ENCODE measurements at places on chromosomes 4 and X.
A peak's percentile ranks its signal among the peaks of the same experiment; 100 is the strongest.

GRCh38 chr4:2755821-2756690 lies at the start of gene TNIP2:
TNIP2 (minus strand) TSS chr4:2756336; CDS start chr4:2756289, 47 bp downstream.
- DNase-seq = peak; percentile 65

DNA sequence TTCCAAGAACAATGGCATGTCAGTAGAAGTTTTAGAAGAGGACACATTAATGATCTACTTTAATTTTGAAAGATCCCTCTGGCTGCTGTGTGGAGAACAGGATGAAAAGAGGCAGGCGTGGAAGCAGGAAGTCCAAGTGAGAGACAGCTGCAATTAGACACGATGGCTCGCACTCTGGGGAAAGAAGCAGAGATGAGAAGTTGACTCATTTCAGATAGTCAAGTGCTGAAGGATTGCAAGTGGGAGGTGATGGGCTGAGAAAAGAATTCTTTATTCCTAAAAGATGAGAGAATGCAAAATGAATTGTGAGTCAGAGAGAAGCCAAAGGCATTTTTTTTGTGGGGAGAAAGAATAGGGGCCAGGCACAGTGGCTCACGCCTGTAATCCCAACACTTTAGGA lies 16.5 kb downstream of the RXFP1 start:
- no peak for DNase-seq

GRCh38 chr4:108849611-108850168 lies 86.8 kb upstream of the ETNPPL start:
- DNase-seq = no peak

GRCh38 chrX:113512700-113513395 lies 672.2 kb upstream of the AMOT start:
- no peak for DNase-seq

GRCh38 chr4:67744561-67745283 lies 9.5 kb downstream of the GNRHR start:
- no peak for DNase-seq

GRCh38 chr4:26793735-26794134 lies 66.9 kb upstream of the STIM2 start:
- DNase-seq = no peak

DNA sequence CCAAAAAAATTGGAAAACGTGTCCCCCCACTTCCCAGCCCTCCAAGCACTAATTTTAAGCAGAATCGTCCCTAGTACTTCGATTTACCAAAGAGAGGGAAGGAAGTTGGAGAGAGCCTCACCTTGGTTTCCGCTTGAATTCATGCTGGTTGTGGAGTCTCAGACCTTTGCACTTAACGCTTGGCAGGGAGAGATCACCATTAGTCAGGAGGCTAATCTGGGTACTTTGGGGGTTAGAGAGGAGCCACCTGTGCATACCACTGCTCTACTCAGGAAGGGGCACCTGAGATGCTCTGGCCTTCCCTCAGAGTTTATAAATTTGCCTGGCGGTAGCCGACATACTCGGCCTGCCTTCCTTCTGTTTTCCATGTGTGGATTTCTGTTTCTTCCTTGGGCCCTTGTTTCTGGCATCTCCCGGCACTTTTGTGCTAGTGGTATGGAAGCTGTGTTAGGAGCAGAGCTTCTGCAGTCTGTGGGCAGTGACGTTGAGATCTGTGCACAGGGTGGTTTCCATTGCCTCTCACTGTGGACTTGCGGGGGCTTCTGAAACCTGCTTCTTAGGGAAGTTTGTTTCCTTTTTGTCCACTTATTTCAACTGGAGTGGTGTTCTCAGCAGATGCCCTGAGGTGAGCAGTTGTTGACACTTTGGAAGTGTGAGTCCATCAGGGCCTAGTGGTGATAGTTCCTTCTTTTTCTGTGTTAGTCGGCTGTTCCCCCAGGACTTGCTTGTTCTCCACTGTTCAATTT lies 104.2 kb downstream of the TMEM131L start:
- no peak for DNase-seq

- no peak for DNase-seq
Measured at GRCh38 chr4:2714061-2714770, 41.9 kb downstream of the TNIP2 start.

DNA sequence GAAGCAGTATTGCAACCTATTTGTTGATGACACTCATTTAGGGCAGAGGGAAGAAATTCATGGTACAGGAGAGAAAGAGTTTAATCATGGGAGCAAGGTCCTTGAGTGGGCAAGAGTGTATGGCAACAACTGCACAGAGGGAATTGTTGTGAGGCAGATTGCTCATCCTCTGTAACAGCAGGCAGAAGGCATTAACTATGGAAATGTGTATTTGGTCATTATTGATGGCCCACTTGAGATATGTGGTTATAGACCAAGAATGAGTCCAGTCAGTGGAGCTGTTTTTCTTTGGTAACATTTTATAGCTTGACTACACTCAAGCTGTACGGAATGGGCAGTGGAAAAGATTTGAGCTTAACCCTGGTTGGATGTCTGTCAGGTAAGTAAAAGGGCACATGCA lies 15.9 kb downstream of the PLRG1 start:
- DNase-seq = no peak

GRCh38 chr4:4306920-4307319 lies 16.9 kb downstream of the ZBTB49 start:
- no peak for DNase-seq

GRCh38 chr4:15348236-15348635 lies 79.6 kb upstream of the C1QTNF7 start:
- DNase-seq = no peak

DNA sequence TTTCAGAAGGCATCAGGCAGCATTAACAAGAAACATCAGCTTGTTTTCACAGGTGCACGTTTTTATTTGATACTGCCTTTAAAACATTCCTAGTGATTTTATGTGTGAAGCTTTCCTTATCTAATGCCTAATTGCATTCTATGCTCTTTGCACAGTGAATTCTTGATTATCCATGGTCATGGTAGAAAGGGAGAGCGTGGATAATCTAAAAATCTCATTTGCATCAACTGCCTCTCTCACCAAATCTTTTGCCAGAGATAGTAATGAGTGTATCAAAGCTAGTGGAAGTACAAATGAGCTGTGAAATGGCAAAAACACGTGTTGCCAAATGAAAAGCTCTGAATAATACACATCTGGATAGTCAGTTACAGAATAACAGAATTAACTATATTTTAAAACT lies 170.5 kb downstream of the NAA11 start:
- DNase-seq = no peak

DNA sequence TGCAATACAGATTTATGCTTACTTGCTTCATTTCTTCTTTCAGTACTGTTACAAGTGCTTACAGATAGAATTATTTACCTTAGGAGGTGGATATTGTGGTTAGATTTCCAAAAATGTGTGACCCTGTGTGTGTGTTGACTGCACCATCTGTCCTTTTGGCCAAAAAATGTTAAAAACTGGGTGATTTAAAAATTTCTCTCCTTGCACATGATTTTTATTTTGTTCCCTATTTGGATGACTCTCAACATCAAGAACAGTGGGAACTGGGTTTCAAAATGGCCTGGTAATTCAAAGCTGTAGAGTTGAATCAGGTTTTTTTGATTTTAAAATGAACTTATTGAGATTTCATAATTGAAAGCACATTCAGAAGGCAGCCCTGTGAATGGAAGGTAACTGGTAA lies 1132.9 kb downstream of the RAPGEF2 start:
- no peak for DNase-seq

- DNase-seq = no peak
Measured at GRCh38 chr4:142703694-142704309, 142.3 kb downstream of the INPP4B start.

DNA sequence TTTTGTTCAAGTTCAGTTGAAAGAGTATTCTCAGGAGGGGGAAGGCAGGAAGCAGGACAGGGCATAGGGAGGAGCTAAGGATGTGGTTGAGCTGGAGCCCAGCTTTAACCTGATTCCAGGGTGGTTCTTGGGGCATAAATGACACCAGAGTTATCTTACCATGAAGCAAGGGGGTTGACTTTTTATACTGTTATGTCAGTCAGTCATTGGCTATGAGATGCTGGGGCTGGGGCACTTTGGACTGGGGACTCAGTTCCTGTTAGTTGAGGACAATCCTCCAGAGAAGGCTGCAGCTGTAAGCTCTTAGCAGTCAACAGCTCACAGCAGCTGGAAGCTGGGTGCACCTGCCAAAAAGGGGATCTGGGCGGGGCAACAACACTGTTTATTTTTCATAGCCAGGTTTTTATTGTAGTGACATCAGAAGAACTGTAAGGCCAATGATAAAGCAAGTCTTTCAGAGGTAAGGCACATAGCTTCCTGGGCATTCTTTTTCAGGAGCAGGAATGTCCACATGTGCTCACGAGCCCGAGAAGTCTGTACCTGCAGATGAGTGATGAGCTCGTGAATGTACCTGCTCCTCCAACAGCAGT lies 78.5 kb downstream of the MID1IP1 start:
- DNase-seq = no peak

GRCh38 chr4:168537571-168537970 lies 40.7 kb downstream of the PALLD start:
- no peak for DNase-seq

DNA sequence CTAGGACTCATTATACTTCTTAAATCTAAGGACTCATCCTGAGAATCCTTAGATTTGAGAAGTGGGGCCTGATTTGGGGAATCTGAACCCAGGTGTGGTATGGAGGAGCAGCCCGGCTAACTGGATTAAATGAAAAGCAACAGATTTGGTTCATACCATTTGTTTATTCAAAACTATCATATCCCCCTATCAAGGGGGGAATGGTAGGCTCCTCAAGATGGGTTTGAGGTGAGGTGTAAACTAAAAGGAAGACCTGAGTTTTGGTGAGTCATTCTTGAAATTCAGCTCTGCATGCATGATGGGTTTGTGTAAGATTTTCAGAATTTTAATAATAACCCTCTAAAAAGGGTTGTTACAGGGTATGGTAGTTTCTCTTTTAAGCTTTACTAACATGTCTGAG lies 53.4 kb downstream of the CASP6 start:
- no peak for DNase-seq

DNA sequence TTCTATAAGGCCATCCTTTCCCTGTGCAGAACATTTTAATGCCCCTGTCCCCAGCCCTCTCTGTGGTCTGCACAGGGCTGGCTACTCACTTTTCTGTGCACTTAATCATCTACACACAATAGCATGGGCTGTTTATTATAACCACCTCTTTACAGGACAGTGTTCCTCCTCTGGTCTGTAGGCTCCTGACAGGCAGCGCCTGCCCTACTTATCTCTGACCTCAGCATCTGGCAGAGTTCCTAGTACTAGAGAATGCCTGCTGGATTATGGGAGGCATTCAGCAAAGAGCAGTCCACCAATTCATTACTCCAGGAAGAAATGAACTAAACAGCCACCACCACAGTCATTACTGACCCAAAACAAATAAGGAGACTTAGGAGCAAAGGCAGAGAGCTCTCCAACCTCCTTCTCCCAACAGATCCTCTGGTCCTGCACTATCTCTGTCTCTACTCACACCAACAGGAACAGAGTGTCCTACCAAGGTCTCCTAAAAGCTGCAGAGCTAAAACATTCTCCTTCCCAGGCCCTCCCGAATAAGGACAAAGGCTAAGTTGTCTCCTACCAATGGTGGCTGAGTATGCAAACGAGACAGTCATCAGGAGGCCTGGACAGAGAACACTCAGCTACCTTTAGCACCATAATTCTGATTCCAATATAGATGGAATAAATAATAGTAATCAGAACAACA lies 279.2 kb downstream of the QDPR start:
- peak; percentile 2 for DNase-seq

- no peak for DNase-seq
Measured at GRCh38 chrX:68114573-68115129, 318.6 kb downstream of the OPHN1 start.

DNA sequence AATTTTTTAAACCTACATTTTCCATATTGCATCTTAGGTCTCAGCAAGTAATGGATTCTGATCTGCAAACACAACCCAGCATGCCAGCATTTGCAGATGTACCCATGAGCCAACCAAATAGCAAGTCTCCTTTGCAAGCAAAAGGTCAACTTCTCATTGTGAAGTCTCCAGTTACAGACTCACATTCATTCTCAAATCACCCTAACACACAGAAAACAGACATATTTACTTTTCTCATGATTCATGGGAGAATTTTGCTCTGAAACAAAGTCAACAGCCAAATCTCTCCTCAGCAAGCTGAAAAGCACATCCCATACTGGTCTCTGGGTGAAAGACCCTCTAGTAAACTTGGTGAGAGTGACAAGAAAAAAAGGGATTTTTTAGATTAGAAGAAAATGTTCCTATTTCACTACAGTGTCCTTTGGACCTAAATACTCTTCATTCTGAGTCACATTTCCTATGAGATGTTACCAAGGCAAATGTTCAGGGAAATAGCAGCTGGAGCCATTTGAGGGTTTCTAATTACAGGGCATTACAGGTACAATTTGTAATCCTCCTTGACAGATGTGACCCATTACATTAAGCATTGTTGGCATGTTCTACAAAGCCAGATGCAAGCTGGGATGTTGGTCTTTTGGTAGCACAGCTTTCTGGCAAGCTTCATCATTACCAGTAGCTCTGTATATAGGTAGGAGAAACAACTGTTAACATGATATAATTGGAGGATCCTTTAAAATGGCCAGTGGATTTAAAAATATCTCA lies 383.3 kb downstream of the SMARCA1 start:
- no peak for DNase-seq

DNA sequence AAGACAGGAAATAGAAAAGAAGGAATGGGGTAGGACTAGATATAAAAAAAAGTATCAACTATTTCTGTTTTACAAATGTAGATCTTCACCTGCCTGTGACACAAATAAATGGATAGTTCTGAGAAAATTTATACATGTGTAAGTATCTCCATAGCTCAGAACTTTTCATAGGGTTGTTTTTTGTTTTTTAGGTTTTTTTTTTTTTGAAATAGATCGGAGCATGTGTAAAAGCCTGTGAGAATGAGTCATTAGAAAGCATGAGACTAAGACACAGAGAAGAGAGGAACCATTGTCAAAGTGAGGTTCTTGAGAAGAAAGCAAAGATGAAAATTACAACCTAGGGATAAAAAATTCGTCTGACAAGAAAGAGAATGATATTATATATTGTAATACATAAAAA lies 481.6 kb downstream of the PABPC4L start:
- DNase-seq = no peak

DNA sequence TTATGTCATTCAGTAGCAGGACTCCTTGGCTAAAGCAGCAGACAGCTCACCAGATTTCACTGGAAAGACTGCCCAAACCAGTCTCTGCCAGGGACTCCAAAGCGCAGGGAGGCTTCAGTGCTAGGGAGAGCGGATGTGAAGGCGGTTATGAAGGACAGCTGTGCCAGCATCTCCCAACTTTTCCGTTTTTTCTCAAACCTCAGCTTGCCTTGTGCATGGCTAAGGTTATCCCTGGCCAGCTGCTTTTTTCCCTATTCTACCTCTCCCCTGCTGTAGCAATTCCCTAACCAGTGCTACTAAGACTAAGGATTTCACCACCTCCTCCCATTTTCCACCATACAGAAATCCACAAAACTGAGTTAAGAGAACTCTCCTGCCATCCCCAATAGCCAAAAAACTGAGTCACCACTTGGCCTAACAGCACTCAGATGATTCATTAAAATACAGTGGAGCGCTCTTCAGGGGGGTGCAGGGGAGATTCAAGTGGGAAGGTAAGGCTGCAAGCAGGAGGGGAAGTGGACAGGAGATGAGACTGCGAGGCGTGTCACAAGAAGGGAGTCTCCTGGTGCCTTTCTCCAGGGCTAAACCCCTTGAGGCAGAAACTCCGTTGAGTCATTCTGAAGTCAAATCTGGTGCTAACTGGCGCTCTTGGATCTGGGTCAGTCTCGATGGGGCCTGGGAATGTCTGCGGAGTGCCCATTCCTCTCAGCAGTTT lies 90.7 kb downstream of the PALLD start:
- DNase-seq = no peak

Measured in anterior cingulate cortex (tissue), 58 donors.